Type B pancreatic cell (in vitro differentiated cells): ENCODE measurements at places on chromosomes 3 and 15. TPM values are rescaled to one million over a fixed set of nuclear protein-coding genes. Genes with fewer than 3 reads are reported as not detected.

- H3K27ac ChIP-seq = no peak overlapping the region
- peaks cover 9% of the 10 kb centered on the region for H3K4me1 ChIP-seq
- no peaks in the 10 kb centered on the region for H3K36me3 ChIP-seq
- H3K4me3 ChIP-seq = peak overlapping the region; percentile 60
- peaks cover 14% of the 10 kb centered on the region for H3K27me3 ChIP-seq
- DNase-seq = no peak
Observed at GRCh38 chr15:97234851-97235610, 725.5 kb upstream of the ARRDC4 start.

GRCh38 chr15:58410353-58410752, 21.4 kb upstream of the LIPC start:
- no peaks in the 10 kb centered on the region for H3K27me3 ChIP-seq
- peaks cover 22% of the 10 kb centered on the region for H3K4me1 ChIP-seq
- H3K27ac ChIP-seq = no peak overlapping the region
- DNase-seq = no peak
- no peak overlapping the region for H3K4me3 ChIP-seq

DNA sequence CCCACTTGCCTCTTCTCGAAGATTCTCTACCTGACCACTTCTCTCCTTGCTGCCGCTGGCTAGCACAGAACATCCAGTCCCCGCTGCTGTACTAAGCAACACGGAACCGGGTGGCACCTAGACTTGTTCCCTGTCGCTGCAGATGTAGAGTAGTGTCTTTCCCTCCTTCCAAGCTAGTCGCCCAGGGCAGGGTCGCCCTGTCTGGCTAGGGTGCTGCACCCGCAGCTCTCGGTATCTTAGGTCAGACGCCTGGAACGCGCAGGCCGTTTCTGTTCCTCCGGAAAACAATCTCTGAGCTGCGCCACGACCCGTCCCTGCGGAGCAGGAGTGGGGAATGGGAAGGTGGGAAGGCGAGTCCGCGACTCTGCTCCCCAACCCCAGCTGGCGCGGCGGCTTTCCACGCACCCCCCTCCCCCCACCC, 758 bp upstream of the SNX33 start:
- peaks cover 39% of the 10 kb centered on the region for H3K4me1 ChIP-seq
- DNase-seq = no peak
- peak overlapping the region; percentile 73 for H3K27ac ChIP-seq
- peak overlapping the region; percentile 89 for H3K4me3 ChIP-seq
- peaks cover 21% of the 10 kb centered on the region for H3K36me3 ChIP-seq

BMF gene
- total RNA-seq = 60.9 and 112 TPM in 2 replicates

DNA sequence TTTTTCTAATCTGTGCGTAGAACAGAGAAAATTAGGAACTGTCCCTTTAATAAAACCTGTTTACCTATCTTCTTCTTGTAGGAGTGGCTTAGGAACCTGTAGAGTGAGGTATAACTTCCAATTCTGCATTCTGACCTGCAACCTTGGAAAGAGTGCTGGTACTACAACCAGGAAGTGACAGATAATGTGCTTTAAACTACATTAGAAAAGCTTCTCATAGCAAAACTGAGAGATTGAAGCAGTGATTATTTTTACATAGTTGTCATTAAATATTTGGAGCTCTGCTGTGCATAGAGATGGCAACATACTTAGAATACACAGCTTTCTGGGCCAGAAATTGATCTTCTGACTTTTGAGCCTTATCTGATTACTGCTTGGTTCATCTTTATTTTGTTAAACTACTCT, 50.4 kb upstream of the ZDHHC23 start:
- peak overlapping the region; percentile 83 for H3K4me3 ChIP-seq
- H3K36me3 ChIP-seq = no peaks in the 10 kb centered on the region
- no peaks in the 10 kb centered on the region for H3K4me1 ChIP-seq

GRCh38 chr3:170572665-170573253, 13.1 kb downstream of the SLC7A14 start:
- H3K4me1 ChIP-seq = peaks cover 11% of the 10 kb centered on the region
- H3K27ac ChIP-seq = no peak overlapping the region
- no peaks in the 10 kb centered on the region for H3K36me3 ChIP-seq
- H3K4me3 ChIP-seq = no peak overlapping the region
- DNase-seq = no peak

DNA sequence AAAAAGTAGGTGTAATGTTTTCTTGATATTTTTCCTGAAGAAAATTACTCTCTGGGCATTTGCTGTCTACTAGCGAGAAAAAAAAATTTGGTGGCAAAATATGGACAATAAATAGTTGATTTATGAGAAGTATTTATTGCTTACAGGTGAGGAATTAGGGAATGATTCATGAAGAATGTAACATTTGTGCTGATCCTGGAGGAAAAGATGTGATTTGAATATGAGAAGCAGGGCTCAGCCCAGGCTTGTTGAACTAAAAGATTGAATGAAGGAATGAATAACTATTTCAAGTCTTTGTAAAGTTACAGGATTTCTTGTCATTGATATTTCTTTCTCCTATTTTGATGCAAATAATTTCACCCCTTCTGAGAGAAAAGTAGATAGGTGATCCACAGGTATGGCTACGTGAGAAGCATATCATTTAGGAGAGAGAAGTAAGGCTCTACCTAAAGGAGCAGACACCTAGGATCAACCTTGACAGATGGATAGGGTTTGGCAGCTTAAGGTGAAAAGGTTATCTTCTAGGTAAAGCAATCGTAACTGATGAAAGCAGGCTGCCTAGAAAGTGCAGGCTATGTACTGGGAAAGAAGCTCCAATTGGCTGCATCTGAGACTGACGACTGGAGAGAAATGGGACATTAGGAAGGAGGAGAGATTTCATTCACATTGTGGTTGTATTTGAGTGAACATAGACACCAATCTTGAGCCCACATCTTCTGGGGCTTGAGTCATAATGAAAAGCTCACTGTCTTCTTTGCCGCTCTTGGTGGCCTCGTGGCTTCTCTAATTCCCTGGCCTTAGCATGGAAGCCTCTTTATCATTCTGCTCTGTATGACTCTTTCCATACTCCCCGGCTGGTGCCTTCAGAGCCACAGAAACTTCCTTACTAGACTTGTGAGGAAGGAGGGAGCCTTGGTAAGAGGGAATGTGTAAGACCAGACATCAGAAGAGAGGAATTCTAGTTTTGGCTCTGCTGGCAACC, 106.5 kb downstream of the P3H2 start:
- H3K4me3 ChIP-seq = peak overlapping the region; percentile 6
- peaks cover 9% of the 10 kb centered on the region for H3K27me3 ChIP-seq
- no peak overlapping the region for H3K27ac ChIP-seq
- H3K36me3 ChIP-seq = no peaks in the 10 kb centered on the region
- peaks cover 34% of the 10 kb centered on the region for H3K4me1 ChIP-seq
- DNase-seq = no peak

DNA sequence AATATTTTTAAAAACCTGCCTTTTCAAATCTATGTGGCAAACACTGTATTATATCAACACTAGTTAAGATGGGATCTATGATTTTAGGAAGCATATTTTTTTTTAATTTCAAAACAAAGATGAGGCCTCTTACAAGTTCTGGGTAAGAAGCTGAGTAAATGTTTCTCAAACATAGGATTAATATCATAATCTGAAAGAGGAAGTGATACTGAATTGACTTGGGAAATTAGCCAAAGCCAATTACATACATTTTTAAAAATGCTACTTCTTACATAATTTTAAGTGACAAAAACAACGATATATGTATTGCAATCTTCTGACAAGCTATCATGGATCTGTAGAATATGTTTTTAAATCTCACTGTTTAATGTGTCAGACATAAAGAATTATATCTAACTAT, 135.1 kb upstream of the UBP1 start:
- peaks cover 13% of the 10 kb centered on the region for H3K36me3 ChIP-seq
- H3K4me3 ChIP-seq = no peak overlapping the region
- no peak for DNase-seq
- no peaks in the 10 kb centered on the region for H3K27me3 ChIP-seq

ZNF660 gene
- total RNA-seq = 4.0 and 19.2 TPM in 2 replicates

DNA sequence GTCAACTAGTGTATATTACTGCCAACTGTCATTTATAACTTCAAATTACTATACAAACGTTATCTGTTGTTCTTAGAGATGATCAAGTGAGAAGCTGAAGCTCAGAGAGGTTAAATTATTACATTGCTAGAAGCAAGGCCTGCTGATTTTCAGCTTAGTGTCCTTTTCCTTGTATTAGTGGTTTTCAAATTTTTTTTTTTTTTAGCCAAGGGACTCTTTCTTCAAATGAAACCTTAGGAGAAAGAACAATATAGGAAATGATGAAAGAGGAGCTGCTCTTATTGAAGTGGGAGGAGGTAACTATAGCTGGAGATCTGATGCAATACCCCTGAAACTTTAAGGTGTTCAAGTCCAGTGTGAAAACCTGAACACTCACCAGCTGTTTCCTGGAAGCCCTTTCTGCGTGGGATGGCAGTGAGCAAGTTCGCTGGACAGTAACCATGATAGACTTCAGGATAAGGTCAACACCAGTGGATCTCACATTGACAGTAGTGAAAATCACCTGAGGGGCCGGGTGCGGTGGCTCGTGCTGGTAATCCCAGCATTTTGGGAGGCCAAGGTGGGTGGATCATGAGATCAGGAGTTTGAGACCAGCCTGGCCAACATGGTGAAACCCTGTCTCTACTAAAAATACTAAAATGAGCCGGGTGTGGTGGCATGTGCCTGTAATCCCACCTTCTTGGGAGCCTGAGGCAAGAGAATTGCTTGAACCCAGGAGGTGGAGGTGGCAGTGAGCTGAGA, 376.2 kb downstream of the EDEM1 start:
- no peaks in the 10 kb centered on the region for H3K36me3 ChIP-seq
- H3K27me3 ChIP-seq = no peaks in the 10 kb centered on the region
- no peak for DNase-seq
- no peak overlapping the region for H3K4me3 ChIP-seq

DNA sequence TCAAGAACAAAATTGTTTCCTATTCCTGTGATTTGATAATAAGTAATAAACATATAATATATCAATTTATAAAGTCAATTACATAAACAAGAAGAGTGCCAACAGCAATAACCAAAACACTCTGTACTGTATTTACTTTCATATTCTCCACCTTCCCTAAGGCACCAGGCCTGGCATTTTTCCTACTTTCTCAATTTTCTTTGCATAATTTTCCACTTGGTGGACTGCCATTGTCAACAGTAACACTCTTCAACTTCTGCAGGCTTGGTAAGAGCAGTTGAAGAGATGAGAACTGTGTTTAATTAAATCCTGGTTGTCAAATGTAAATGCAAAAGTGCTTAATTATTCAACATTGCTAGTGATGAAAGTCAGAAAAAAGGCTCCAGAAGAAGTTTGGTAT, 229.8 kb upstream of the PLSCR5 start:
- H3K4me1 ChIP-seq = no peaks in the 10 kb centered on the region
- H3K27me3 ChIP-seq = no peaks in the 10 kb centered on the region
- no peaks in the 10 kb centered on the region for H3K36me3 ChIP-seq
- no peak overlapping the region for H3K4me3 ChIP-seq
- no peak overlapping the region for H3K27ac ChIP-seq

GPR87 gene
- total RNA-seq = 5.5 and 28.9 TPM in 2 replicates

PTPRG gene
- total RNA-seq = 29.3 and 77.2 TPM in 2 replicates

FOXB1 gene
- 0.60 TPM in 1 of 2 replicates, not detected in the other for total RNA-seq

GRCh38 chr3:108475220-108475782, 35.1 kb downstream of the MYH15 start:
- H3K4me3 ChIP-seq = no peak overlapping the region
- no peak overlapping the region for H3K27ac ChIP-seq
- no peak for DNase-seq
- peaks cover 11% of the 10 kb centered on the region for H3K4me1 ChIP-seq

DNA sequence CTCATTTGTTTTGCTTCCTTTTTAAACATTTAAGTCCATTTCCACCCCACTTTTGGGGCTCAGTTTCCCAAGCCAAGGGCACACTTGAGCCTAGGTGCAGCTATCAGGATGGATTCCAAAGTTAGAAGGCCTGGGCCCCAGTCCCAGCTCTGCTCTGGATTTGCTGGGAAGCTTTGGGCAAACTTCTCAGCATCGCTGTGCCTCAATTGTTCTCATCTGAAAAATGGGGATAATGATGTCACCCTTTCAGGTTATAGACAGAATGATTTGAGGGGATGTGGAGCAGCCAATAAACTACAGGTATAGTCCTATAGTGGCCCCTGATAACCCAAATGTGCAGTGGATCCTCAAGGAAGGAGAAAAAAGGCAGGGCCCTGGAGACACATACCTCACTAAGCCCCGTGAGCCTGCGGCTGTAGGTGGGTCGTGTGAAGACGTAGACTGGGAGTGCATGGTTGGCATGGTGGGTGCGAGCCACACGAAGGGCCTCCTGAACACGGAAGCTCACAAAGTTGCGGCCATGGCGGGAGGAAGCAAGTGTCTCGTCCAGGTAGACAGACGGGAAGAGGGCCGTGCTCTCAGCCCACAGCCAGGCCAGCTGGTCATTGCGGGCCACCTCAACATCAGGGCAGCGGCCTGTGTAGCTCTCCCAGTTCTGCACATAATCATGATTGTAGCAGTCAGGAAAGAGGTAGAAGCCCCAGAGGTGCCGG, 3.2 kb downstream of the HYAL2 start:
- H3K27ac ChIP-seq = peak overlapping the region; percentile 98
- H3K4me1 ChIP-seq = peaks cover 32% of the 10 kb centered on the region
- no peaks in the 10 kb centered on the region for H3K27me3 ChIP-seq
- DNase-seq = no peak
- peaks cover 15% of the 10 kb centered on the region for H3K36me3 ChIP-seq

GRCh38 chr3:143362115-143362991, 242.8 kb downstream of the CHST2 start:
- H3K4me3 ChIP-seq = no peak overlapping the region
- no peaks in the 10 kb centered on the region for H3K27me3 ChIP-seq
- no peak overlapping the region for H3K27ac ChIP-seq

- H3K4me1 ChIP-seq = peaks cover 16% of the 10 kb centered on the region
- H3K36me3 ChIP-seq = no peaks in the 10 kb centered on the region
- no peak for DNase-seq
- no peak overlapping the region for H3K27ac ChIP-seq
Observed at GRCh38 chr15:27249046-27249759, 278.2 kb downstream of the GABRG3 start.

DNA sequence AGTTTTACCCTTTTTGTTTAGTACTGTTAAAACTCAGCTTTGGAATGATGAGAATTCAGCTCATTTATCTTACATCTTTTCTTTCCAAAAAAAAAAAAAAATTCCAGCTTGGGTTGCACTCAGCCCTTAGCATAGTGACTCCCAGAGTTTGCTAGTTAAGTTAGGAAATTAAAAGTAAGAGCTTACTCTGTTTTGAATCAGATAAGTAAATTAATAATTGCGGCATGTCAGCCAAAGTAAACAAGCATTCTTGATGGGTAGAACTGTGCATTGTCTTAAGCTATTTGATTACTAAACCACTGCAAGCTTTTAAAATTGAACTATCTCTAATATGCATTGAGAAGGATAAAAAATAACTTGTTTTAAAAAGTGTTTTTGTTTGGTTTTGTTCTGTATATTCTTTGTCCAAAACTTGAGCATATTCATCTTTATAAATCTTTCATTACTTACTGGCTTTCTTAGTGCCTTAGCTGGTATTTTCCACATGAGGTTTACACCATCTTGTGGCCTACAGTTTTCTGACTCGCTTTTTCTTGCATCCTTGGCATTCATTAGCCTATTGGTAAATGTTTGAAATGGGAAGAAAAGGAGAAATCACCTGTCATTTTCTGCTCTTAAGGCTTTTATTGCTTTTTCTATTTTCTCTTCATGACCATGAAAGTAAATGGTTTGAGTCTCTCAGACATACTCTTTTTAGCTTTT, 107.6 kb downstream of the FILIP1L start:
- DNase-seq = no peak
- H3K27me3 ChIP-seq = no peaks in the 10 kb centered on the region
- peak overlapping the region; percentile 3 for H3K27ac ChIP-seq
- H3K4me3 ChIP-seq = no peak overlapping the region
- peaks cover 51% of the 10 kb centered on the region for H3K4me1 ChIP-seq

GNAT1 gene
- 0.71 TPM in 1 of 2 replicates, not detected in the other for total RNA-seq

- H3K36me3 ChIP-seq = no peaks in the 10 kb centered on the region
- H3K4me3 ChIP-seq = no peak overlapping the region
- peaks cover 2% of the 10 kb centered on the region for H3K27me3 ChIP-seq
Observed at GRCh38 chr15:47431501-47431900, 285.8 kb upstream of the SEMA6D start.

RHOV gene
- 19.3 and 43.3 TPM in 2 replicates for total RNA-seq
